ENCODE measurements at places on chromosomes 3 and 15. TPM values are rescaled to one million over a fixed set of nuclear protein-coding genes. Genes with fewer than 3 reads are reported as not detected.

ARGFX gene
- not detected for polyA plus RNA-seq

APOD gene
- 3.1 TPM for polyA plus RNA-seq

LMAN1L gene
- polyA plus RNA-seq = not detected

COPS2 gene
- polyA plus RNA-seq = 14.8 TPM

CCR3 gene
- polyA plus RNA-seq = not detected

C2CD4A gene
- 0.10 TPM for polyA plus RNA-seq

ATP13A5 gene
- polyA plus RNA-seq = not detected

MKRN3 gene
- polyA plus RNA-seq = 0.40 TPM

MYEF2 gene
- polyA plus RNA-seq = 9.4 TPM

RHOV gene
- 0.15 TPM for polyA plus RNA-seq

REC114 gene
- not detected for polyA plus RNA-seq

PLA2G4E gene
- polyA plus RNA-seq = not detected

KNL1 gene
- polyA plus RNA-seq = 4.0 TPM

DNA sequence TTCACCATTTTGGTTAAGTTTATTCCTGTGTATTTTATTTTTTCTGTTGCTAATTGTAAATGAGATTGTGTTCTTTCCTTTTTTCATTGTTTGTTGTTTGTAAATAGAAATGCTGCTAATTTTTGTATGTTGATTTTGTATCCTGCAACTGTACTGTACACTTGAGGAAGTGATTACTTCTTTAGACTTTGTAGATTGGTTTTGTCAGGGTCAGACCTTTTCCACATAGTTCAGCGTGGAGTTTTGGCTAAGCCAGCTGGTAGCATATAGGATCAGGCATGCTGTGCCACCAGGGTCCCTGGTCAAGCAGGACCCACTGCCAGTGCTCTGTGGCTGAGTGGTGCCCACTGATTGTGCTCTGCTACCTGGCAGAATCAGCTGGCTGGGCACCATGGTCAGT is 80.1 kb downstream of the CD200 start:
- no peak for DNase-seq

DNA sequence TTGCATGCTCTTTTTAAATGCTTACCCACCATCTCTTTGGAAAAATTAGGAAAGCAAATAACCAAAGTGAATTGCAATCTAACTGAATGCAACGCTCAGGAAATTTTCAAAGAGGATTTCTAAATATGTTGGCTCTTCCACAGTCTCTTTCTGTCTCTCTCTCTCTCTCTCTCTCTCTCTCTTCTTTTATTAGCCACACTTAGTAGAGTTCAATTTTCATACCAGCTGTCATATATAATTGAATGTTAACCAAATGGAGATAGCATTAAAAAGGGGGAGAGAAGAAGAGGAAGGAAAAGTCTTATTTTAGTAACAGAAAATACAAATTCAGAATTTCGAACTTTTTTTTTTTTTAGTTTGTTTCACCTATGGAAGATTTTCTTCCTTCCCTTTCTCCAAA is 235.9 kb upstream of the GBE1 start:
- no peak for DNase-seq

- no peak for DNase-seq
These were observed 365.9 kb upstream of the THBS1 start for GRCh38 chr15:39215015-39215414.

DNA sequence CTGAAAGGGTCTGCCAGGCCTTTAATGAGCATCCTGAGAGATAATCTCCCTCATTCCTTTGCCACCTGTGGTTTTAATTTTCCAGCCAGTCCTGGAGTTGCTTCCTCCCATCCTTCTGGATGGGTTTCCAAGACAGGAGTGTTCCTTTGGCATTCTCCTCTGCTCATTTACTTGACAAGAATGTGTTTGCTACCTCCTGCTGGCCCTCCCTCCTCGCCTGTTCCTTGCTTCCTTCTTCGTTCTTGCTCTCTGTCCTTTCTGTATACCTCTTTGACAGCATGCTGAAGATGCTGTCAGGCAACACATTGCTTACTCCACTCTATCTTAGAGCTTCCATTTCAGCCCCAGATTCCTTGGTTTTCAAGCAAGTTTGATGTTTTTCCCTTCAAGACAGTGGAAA is 46.0 kb downstream of the ERC2 start:
- DNase-seq = no peak

- DNase-seq = no peak
These were observed 12.2 kb upstream of the SNRPA1 start for GRCh38 chr15:101307048-101307896.

DNA sequence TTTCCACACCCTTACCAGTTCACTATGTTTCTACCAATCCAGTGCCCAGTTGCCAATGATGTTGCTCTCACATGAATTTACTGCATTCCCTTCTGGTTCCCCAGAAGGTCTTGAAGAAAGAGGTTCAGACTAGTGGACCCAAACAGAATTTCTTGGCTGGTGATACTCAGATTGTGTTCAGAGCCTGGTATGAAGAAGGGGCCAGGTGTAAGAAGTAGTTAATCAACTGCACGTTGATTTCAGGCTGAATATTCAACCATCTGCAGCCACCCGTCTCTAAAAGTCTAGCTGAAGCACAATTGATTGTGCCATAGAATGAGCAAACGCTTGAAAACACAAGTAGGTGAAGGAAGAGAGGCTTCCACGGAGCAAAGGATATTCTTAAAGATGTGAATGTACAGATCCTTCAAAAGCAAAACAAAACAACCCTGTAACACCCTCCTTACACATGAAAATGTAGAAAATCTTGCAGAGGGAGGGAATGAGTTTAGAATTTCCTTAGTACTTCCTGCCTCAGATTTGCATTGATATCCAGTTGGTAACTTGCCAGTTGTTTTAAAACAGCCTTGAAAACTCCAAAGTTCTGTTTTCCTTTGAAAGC is 4.7 kb downstream of the RBMS3 start:
- DNase-seq = peak; percentile 71

- no peak for DNase-seq
These were observed 356.2 kb downstream of the SV2B start for GRCh38 chr15:91456251-91456718.

- DNase-seq = peak; percentile 96
These were observed at the start of gene HSPBAP1 for GRCh38 chr3:122793568-122794416. Gene HSPBAP1 (minus strand): TSS chr3:122793831. CDS start chr3:122793680, 151 bp downstream.

DNA sequence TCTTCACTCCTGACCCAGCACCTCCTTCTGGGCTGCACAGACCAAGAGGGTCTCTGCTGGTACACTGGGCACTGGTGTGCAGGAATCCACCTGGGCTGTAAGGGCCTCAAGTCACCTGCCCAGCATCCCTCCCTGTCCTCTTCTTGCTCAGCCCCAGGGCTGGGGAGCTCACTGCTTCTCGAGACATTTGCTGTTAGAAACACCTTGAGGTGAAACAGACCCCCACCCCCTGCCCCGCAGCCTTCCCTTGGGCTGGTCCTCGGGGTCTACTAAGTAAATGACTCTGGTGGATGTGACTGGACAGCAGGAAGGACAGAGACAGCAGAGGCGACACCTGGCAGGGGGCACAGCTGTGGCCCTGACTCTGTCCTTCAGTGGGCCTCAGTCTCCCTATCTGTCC is 29.1 kb downstream of the LOXL1 start:
- no peak for DNase-seq

- DNase-seq = peak; percentile 74
These were observed 23.5 kb downstream of the DNAH1 start for GRCh38 chr3:52339612-52340011.

- DNase-seq = no peak
These were observed 75.9 kb downstream of the SST start for GRCh38 chr3:187594272-187594671.

- no peak for DNase-seq
These were observed 101.3 kb upstream of the CMC1 start for GRCh38 chr3:28139967-28140634.

GRCh38 chr3:18655827-18656226 is 230.7 kb upstream of the SATB1 start:
- no peak for DNase-seq

- DNase-seq = no peak
These were observed 186.9 kb upstream of the TLE3 start for GRCh38 chr15:70284438-70285214.

GRCh38 chr15:49830391-49830790 is 209.5 kb downstream of the DTWD1 start:
- no peak for DNase-seq

DNA sequence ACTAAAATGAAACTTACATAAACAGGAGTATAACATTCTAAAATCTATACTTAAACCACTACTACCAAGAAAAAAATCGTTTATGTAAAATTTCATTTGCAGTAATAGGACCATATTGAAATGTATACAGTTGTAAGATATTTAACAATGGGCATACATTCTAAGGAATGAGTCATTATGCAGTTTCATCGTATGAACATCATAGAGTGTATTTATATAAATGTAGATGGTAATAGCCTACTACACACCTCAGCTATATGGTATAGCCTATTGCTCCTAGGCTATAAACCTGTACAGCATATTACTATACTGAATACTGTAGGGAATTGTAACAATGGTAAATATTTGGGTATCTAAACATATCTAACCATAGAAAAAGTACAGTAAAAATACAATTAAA is 79.5 kb downstream of the DPH6 start:
- no peak for DNase-seq

- DNase-seq = no peak
These were observed 986.5 kb downstream of the ROBO2 start for GRCh38 chr3:78026318-78026828.

- no peak for DNase-seq
These were observed 42.6 kb upstream of the BNC1 start for GRCh38 chr15:83327041-83327440.

- DNase-seq = no peak
These were observed 1296.3 kb upstream of the CADM2 start for GRCh38 chr3:83662381-83662960.

All from endothelial cell of umbilical vein (primary cell).